ENCODE measurements at places on chromosomes 7 and 10.

GRCh38 chr10:114031073-114031972 is 12.3 kb upstream of the ADRB1 start:
- no peak for DNase-seq

DNA sequence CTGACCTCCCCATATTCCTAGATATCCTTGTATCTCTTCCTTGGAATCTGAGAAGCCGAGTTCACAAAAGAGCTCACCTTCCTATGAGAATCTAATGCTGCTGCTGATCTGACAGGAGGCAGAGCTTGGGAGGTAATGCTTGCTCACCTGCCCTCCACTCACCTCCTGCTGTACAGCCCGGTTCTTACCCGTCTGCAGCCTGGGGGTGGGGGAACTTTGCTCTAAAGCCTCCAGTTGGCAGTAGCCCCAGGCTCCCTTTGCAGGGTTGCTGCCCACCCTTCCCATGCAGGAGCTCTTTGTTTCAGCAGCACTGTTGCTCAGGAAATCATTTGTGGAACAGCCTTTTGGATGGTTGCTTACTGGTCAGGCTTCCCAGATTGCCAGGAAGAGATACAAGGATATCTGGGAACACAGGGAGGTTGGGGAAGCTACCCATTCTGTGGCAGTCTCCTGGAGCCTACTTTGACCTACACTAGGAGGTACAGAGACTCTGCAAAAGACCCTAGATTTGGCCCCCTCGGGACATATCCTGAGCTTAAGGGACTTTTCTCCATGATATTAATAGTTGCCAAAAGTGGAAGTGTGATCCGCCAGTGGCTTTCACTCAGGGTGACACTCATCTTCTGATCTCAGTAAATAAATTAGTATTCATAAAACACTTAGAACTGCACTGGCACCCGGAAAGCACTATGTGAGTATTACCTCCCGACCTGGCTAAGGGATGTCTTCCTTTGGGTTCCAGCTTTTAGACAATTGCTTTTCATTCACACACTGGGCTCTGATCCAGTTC is 363.7 kb upstream of the PODXL start:
- DNase-seq: no peak

- DNase-seq: no peak
Observed at GRCh38 chr10:129416155-129416554, 50.9 kb upstream of the MGMT start.

DNA sequence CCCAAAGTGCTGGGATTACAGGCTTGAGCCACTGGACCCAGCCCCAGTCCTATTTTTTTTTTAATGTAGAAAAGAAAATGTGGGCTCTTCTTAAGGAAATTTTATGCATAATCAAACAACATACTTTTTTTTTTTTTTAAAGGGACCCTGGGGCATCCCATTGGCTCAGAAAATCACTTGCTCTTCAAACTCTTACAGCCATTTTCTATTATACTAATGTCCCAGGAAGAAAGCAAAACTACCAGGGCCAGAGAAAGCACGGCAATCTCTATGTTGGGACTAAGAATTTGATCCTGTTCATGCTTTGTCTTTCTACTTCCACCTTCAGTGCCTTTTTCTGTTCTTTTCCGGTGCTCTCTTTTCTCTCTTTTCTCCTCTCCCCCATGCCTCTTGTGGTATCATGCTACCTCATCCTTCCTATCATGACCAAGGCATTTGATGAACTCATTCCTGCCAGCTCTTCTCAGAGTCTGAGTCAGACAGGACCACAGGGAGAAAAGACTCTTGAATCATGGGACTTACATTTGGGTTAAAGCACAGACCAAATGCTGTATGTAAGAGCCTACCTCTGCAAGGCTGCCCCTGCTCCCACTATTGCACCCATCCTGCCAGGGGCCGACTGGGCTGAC is 76.4 kb upstream of the CCNY start:
- DNase-seq: no peak

DNA sequence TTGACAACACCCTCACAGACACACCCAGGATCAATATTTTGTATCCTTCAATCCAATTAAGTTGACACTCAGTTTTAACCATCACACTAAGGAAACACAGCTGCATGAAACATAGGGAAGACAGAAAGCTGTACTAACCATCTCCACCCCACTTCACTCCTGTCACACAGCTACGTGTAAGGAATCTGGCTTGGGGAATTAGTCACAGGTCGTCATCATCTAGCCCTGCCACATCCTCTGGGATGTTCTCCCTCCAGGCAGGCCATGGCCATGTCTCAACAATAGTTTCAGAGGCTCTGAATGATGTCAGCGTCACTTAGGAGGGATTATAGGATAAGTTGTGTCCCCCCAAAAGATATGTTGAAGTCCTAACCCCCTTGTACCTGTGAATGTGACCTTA is 10.8 kb upstream of the SEMA3C start:
- no peak for DNase-seq

- no peak for DNase-seq
Observed at GRCh38 chr7:151869455-151869854, 7.5 kb downstream of the PRKAG2 start.

- no peak for DNase-seq
Observed at GRCh38 chr10:10699427-10699826, 318.2 kb upstream of the CELF2 start.

DNA sequence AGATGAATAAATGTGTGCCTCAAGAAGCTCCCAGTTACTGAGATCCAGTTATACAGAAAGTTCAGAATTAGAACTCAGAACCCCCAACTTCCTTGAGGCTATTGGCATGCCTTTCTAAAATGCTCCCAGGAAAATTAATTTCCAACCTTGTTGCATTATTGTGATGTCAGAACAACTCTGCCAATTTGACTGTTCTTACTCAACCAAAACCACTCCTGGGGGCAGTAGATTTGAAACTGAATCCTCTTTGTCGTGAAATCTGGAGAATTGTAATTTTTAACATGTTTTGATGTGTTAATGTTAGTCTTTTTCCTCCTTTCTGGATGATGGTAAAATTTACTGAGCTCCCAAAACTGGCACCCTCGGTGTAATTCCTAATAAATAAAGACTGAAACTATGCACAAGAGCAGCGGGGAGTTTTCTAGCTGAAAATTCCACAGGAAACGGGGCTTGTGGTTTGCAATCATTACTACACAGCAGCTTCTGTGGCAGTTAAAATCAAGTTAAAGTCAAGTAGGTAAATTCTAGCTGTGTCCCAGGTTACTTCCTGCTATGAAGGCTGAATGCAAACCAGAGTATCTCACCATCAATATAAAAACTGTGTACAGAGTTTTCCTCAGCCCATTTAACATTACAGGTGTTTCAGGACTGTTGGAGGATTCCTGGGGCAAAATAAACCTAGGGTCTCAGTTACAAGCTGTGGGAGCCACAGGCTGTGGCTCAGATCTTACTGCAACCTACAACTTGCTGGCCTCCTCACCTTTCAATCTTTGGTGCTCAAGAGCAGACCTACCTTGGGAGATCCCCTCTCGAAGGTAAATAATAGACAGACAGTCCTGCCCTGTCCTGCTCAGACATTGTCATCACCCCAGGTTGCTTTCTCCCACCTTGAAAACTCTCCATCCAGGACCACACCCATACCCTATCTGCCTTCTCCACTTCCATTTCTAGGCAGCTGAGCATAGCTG is 156.3 kb upstream of the KMT2E start:
- DNase-seq: no peak

DNA sequence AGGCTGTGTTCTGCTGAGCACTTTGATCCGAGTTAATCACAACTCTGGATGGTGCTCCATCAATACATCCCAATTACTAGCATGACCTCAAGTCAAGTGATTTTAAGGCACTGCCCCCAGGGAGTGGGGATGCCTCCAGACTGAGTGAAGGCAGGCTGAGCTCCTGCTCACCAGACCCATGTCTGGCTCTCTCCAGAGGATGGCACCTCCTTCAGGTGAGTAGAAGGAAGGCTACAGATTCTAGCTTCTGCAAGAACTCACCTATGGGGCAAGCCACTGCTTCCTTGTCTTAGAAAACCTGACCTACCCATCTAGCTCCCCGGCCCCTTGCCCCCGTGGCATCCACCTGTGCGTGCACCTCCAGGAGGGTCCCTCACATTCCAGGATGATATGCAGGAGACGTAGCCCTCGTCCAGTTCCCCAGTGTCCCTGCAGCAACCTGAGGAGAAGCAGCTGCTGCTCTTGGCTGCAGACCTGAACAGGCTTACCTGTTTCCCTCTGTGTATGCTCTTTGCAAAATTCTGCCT is 390.3 kb downstream of the GRID1 start:
- DNase-seq: no peak

DNA sequence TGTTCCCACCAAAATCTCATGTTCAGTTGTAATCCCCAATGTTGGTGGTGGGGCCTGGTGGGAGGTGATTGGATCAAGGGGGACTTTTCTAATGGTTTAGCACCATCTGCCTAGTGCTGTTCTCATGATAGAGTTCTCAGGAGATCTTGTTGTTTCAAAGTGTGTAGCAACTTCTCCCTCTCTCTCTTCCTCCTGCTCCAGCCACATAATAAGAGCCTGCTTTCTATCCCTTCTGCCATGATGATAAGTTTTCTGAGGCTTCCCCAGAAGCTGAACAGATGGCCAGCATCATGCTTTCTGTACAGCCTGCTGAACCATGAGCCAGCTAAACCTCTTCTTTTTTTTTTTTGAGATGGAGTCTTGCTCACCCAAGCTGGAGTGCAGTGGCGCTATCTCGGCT is 910.6 kb downstream of the KCNMA1 start:
- DNase-seq: no peak

GRCh38 chr7:92732316-92733036 is 103.9 kb downstream of the CDK6 start:
- DNase-seq: no peak

DNA sequence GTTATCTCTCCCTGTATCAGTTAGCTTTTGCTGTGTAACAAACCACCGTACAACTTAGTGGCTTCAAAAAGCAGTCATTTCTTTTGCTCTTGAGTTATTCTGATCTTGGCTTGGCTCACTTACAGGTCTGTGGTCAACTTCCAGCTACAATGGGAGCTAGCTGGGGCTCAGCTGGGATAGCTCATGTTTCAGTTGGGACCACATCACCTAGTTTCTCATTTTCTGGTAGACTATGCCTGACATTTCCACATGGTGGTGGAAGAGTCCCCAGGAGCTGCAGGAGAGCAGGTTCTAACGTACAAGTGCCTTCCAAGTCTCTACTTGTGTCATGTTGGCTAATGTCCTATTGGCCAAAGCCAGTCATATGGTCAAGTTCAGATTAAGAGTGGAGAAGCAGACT is 25.8 kb upstream of the PIP4K2A start:
- DNase-seq: no peak

GRCh38 chr7:157871681-157872080 is 534.9 kb downstream of the DNAJB6 start:
- DNase-seq: no peak

DNA sequence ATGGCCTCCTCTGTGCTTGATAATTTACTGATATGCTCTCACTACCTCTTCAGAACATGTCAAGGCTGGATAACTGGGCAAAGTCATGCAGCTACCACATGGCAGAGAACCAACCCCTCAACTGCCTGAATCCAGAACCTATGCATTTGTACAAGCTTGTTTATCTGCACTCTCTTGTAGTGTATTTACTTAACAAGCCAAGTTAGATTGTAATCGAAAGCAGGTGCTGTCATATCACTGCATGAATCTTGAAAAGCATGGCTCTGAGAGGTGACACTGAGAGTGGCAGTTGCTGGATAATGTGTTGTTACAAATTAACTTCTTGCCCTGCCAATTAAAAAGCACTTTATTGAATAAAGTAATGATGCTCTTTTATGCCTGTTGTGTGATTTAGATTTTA is 588.6 kb downstream of the NRG3 start:
- no peak for DNase-seq

DNA sequence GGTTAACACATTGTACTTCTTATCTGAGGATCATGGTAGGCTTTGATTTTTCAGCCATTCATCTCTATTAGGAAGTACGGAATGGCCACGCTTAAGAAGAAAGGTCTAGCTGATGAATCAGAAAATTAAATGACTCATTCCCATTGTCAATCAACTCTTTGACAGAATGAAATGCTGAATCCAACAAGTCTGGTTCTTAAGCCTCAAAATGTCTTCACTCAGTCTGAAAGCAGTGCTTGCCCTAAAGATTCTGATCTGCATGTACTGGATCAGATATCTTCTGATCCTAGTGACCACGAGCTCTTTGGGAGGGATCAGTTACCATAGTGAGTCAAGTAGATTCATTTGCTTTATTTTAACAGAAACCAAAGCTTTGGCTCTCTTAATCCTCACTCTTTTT is 5.7 kb upstream of the CELF2 start:
- DNase-seq: no peak

GRCh38 chr10:31099664-31100063 is 68.0 kb upstream of the ZNF438 start:
- no peak for DNase-seq

DNA sequence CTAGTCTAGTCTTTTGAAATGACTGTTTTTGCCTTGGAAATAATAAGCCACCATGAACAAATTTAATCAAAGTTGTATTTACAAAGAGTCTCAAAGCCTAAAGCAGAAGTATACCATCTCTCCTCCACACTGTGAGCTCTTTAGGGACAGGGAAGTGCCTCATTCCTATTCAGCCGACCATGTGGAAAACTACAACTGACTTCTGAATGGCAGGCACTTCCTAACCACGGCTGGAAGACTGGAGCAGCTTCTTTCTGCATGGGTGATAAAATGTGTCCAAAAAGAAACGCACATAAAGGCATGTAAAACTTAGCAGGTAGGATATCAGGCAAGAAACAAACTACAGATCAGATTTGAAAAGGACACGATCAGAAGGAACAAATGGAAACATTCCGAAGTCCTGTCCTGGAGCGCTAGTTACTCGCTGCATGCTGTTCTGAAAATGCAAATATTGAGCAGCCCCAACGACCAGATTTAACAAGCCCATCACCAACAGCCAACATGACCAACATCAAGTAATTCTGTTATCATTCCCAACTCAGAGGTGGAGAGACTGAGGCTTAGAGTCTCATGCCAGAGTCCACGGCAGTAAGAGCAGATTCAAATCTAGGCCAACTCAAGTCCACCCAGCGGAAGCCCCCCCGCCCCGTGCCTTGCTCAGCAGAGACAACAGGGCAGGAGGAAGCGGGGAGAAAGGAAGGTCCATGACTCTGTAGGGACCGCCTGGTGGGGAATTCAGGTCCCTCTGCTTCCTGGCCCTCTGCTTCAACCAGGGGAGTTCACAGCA is 26.5 kb downstream of the CTBP2 start:
- no peak for DNase-seq

DNA sequence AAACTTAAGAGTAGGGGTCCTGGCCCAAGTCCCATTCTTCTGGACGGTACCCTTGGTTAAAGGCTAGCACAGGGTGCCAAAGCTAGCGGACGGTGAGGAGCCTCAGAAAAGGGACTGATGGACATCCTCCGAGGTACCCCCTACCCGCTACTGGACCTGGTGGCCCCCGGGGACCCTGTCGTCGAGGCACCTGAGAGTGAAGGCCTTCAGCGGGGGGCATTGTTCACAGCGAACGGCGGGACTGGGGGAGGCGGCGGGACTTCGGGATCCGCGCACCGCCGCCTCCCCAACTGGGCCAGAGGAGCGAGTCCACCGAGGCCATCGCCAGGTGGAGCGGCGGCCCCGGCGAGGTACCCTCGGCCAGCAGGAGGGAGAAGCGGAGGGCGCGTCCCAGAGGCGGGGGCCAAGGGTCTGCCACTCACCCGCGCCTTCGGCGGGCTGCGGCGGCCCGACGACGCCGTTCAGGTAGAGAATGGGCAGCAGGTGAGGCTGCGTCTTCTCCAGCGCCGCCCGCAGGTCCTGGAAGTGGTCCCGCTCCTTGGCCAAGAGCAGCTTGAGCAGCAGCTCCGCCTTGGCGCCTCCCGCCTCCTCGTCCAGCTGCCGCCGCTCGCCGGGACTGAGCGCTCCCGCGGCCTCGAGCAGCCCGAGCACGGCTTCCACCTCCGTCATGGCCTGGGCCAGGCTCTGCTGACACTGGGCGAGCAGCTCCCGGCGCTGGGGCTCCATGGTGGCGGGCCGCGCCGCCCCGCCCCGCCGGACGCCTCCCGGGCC is 575 bp downstream of the DLG5 start:
- DNase-seq: no peak

Data from COR-L47 (cell line).